ENCODE measurements at places on chromosomes 5 and 9. TPM values are rescaled to one million over a fixed set of nuclear protein-coding genes. Genes with fewer than 3 reads are reported as not detected.

DNA sequence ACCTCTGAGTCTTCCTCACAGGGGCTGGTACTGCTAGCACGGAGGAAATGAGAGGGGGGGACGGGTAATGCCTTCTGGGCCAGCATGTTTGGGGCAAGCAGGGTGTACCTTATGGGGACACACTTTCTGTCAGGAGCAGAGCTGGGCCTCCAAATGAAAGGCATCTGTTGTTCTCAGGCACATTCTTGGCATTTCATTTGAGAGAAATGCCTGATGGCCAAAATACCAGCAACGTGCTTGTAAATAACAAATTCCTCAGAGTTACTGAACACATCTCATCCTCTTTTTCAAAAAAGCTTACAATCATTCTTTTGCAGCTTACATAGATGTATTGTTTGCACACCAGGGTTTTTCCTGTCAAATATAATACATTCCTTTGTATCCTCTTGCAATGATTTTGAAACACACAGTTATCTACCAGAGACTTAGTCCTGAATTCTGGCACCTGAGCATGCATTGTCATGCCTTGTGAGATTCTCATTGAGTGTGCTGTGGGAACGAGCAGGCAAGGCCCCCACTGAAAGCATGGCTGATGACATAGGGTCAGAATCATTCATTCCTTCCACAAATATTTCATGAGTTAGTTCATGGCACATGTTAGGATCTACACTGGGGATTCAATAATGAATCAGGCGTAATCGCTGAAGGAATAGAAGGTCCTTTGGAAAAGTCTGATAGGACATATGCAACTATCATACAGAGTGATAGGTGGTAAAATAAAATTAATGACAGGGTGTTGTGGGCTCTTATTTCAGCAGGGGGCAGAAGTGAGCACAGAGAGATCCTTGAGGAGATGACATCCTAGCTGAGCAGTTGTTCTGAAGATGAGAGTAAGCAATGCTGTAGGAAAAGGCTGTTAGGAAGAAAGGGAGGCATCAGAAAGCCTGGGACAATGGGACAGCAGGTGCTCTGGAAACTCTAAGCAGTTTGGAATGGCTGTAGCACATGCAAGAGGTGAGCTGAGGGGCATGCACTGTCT, 260.9 kb upstream of the TUT7 start:
- H3K4me3 ChIP-seq = no peak overlapping the region
- no peaks in the 10 kb centered on the region for H3K27me3 ChIP-seq
- no peaks in the 10 kb centered on the region for H3K36me3 ChIP-seq
- DNase-seq = no peak
- H3K4me1 ChIP-seq = no peaks in the 10 kb centered on the region

DNA sequence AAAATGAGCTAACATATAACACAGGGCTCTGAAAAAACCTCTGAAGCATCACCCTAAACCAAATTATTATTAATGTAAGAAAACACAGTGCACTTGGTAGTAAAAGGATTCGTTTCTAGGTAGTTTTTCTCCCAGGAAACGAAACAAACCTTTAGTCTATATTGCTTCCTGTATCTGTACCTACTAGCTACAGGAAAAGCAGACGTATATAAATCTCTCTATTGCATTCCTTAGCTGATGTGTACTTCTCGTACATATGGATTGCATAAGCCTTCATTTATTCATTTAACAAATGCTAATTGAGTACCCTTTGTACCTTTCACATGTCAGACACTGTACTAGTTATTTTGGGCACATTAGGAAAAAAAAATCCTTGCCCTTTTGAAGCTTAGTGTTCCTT, 85.0 kb upstream of the RASA1 start:
- no peak for DNase-seq
- H3K4me1 ChIP-seq = no peaks in the 10 kb centered on the region
- H3K27me3 ChIP-seq = no peaks in the 10 kb centered on the region
- H3K4me3 ChIP-seq = no peak overlapping the region
- no peaks in the 10 kb centered on the region for H3K36me3 ChIP-seq
- no peak overlapping the region for H3K27ac ChIP-seq

DNA sequence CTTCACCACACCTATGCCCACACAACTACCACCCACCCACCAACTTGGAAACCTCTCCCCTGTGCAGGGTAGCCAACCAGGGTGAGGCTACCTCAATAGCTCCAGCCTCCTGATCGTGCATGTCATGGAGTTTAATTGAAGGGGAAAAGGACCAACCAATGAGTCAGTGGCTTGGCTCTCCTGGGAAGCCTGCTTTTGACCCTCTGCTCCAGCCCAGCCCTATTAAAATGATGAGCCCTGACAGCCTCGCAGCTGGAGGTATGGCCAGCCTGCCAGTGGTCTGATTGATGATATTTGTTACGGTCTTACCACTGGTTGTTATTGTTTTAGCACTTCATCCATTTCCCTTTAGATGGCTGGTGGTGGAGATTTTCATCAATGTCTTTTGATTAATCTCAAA, 280.4 kb downstream of the SH3GL2 start:
- no peak overlapping the region for H3K4me3 ChIP-seq
- no peaks in the 10 kb centered on the region for H3K36me3 ChIP-seq
- H3K27me3 ChIP-seq = no peaks in the 10 kb centered on the region
- no peak for DNase-seq
- no peaks in the 10 kb centered on the region for H3K4me1 ChIP-seq

Gene PCDHB3
- 0.69 TPM for total RNA-seq

Measured in psoas muscle (tissue), 8 donors.